Fibroblast of the conjunctiva (primary cell): ENCODE measurements at places on chromosomes 1 and 21.

DNA sequence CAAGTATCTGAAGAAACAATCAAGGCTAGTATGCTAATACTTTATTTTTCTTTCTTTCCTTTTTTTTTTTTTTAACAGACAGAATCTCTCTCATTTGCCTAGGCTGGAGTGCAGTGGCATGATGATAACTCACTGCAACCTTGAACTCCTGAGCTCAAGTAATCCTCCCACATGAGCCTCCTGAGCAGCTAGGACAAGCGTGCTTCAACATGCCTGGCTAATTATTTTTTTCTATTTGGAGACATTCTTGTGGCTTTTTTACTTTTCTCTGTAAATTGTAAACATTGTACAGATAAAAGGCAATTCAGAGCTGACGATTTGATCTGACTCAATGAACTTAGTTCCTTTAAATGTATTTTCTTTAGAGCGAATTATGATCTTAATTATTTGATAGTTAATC, 41.4 kb downstream of the CCDC18 start:
- no peak for DNase-seq

GRCh38 chr21:26168371-26168770, 2.2 kb downstream of the APP start:
- DNase-seq, result no peak

DNA sequence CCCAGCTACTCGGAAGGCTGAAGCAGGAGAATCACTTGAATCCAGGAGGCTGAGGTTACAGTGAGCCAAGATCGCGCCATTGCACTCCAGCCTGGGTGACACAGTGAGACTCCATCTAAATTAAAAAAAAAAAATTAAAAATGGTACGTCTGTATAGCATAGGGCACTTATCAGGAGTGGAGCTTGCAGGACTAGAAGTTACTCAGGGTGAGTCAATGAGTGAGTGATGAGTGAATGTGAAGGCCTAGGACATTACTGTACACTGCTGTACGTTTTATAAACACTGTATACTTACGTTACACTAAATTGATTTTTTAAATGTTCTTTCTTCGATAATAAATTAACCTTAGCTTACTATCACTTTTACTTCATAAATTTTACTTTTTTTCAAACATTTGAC, 183.6 kb downstream of the NR5A2 start:
- no peak for DNase-seq

DNA sequence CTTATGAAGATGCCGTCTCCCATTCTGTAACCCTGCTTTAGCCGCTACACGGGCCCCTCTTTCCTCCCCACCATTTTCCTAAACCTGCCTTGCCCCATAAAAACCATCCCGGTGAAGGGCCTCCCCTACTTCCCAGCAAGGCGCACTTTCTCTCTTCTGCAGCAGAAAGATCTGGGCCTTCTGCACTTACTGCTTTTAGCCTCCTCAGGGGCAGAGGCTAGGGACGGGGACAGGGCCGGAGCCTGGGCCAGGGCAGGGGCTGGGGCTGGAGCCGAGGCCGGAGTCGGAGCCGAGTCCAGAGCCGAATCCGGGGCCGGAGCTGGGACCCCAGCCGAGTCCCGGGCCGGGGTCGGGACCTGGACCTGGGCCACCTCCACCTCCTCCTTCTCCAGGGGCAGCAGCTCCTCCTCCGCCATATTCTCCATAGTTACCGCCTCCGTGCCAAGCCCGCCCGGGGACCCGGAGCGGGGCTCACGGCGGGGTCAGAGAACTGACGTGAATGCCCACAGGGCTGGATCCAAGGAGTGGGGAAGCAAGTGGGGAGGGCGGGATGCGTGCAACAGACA, 382 bp downstream of the TRMT1L start:
- DNase-seq, result no peak

DNA sequence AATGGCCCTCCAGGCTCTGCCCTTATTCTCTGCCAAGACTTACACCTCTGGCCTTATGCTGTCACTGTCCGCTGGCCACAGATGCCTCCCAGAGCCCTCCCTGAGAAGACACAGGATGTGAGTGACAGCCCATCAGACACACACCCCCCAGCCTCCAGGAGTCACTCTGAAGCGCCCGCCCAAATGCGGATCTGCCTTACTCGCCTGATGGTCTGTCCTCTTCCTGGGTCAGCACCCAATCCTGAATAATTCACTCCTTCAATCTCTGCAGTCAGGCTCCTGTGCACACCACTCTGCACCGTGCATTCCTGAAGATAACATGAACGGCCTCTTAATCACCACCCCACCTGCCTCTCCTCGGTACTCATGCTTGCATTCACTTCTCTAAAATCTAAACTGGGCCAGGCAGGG, 14.7 kb downstream of the CLSTN1 start:
- no peak for DNase-seq

GRCh38 chr1:98919211-98919610, 85.5 kb downstream of the PLPPR5 start:
- peak; percentile 18 for DNase-seq

GRCh38 chr21:45071078-45071873, 3.1 kb upstream of the ADARB1 start:
- no peak for DNase-seq

GRCh38 chr1:50929376-50929958, 30.6 kb downstream of the FAF1 start:
- peak; percentile 34 for DNase-seq

DNA sequence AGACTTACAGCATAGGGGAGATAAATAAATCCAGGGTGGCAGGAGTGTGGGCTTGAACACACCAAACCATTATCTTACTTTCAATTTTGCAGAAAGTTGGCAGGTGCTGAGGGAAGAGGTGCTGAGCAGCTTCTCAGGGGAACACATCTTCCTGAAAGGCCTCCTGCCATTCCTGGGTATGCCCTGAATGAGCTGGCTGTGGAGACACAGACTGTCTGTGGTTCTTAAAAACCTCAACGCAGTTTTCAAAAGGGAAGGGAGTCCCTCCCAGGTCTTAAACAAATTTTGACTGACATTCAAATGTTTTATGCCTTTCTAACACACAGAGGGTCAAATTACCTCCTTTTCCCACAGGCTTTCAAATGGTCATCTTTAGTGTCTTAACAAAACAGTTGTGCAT, 166.9 kb downstream of the TNFSF18 start:
- no peak for DNase-seq
